ENCODE measurements at places on chromosomes 2 and 18.

- peak; percentile 38 for DNase-seq
Observed at GRCh38 chr18:74828200-74828599, 230.5 kb downstream of the ZNF407 start.

DNA sequence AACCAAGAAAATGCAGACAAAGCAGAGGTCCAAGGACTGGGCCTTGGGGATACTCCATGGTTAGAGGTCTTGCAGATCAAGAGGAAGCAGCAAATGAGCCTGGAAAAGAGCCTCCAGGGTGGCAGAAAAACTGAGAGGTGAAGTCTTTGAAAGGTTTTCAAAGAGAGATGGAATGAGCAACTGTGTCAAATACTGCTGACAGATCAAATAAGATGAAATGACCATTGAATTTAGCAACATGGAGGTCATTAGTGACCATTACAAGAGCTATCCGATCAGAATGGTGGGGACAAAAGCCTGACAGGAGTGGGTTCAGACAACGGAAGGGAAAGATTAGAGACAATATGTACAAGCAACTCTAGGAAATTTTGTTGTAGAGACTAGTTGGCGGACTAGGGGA, 1.5 kb downstream of the CLHC1 start:
- DNase-seq, result no peak

GRCh38 chr2:15832849-15833680, 107.3 kb upstream of the MYCN start:
- DNase-seq, result peak; percentile 100

DNA sequence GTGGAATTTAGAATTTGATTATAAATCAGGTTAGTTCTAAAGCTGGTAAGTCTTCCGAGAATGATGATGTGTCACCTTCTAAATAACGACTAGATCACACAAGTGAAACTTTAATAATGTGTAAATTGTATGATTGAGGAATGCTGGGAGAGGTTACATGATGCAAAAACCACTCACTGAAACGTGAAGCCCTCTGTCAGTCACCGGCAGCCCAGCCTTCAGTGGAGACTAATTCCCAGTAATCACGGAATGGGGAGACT, 45.9 kb upstream of the ROCK2 start:
- no peak for DNase-seq

DNA sequence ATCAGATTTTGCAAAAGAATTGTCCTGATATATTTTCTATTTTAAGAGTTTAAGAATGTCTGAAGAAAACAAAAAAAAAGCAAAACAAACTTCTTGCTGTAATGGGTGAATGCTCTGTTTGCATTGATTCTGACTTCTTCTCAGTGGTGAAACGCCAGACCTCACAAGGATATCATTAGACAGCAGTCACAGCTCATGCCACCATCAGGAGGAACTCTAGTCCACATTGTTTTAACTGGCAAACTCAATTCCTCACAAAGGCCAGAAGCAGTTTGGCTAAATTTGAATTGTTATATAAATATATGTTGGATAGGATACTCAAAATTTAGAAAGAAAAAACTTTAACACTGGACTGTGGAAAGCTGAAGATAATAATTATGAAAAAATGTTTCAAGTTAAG, 89.4 kb downstream of the DOK6 start:
- no peak for DNase-seq

DNA sequence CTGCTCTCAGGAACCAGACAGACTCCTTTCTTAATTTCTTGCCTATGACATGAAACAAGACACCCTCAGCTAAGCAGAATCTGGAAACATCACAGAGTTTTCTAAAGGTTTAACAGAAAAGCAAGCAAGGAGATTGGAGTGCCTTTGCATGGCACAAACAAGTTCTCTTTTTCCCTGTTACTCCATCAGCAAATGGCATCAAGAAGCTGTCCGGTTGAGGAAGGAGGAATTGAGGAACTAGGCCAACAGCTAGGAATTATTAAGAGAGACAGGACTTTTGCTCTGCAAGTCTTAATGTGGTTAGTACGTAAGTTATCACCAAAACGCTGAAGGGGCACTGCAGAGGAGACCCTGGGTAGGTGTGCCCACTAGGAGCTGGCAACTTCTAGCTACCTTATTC, 53.2 kb downstream of the NEB start:
- DNase-seq, result no peak

- no peak for DNase-seq
Observed at GRCh38 chr18:40313030-40313642, 1641.9 kb upstream of the PIK3C3 start.

DNA sequence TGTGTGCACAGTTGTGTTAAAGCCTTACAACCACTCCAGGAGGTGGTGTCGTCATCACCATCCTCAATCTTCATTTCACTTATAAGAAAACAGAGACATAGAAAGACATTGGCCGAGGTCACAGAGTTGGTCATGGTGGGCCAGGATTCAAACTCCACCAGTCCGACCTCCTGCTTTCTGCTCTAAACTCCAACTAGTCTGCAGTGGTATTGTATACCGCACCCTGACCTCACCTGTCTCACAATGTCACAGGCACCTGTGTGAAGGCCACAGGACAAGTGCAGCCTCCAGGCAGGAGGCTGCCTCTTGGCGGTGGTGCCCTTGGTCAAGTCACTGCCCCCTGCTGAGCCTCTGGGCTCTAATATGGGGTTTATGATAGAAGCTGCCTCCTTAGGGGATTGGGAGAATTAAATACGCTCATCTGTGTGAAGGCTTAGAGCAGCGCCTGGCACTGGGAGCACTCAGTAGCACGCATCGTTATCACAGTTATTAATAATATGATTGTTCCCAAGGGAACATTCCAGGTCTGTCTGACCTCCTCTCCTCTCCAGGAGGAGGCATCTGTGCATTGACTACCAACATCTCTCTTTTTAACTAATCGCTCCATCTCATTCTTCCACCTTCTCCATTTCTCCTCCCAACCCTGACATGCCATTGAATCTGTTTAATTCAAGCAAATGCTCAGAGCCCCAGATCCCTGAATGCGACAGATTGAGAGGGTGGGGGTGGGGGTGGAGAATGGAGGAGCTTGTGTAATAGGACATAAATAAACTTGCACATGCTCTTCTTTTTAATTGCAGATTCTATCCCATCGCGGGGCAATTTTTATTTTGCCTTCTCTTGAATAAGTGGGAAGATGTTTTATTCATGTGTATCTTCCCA, 112.7 kb downstream of the MCFD2 start:
- DNase-seq, result no peak

DNA sequence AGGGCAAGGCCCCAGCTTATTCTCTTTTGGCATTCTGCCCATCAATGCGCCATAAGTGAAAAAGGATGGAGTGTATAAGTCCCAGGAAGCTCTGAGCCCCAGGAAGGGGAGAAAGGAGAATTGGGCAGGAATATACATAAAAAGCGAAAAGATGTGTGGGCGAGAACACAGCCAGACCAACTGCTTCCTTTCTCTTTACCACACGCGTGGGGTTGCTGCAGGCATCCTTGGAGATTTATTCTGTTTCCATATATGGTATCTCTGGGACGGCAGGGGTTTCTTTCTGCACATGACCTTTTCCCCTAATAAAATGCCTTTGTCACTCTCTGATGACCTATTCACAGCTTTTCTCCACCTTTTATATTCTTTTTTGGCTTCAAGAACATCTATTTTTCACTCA, 440.5 kb downstream of the NBAS start:
- DNase-seq, result no peak

GRCh38 chr2:125185691-125186270, 1160.7 kb downstream of the CNTNAP5 start:
- no peak for DNase-seq

DNA sequence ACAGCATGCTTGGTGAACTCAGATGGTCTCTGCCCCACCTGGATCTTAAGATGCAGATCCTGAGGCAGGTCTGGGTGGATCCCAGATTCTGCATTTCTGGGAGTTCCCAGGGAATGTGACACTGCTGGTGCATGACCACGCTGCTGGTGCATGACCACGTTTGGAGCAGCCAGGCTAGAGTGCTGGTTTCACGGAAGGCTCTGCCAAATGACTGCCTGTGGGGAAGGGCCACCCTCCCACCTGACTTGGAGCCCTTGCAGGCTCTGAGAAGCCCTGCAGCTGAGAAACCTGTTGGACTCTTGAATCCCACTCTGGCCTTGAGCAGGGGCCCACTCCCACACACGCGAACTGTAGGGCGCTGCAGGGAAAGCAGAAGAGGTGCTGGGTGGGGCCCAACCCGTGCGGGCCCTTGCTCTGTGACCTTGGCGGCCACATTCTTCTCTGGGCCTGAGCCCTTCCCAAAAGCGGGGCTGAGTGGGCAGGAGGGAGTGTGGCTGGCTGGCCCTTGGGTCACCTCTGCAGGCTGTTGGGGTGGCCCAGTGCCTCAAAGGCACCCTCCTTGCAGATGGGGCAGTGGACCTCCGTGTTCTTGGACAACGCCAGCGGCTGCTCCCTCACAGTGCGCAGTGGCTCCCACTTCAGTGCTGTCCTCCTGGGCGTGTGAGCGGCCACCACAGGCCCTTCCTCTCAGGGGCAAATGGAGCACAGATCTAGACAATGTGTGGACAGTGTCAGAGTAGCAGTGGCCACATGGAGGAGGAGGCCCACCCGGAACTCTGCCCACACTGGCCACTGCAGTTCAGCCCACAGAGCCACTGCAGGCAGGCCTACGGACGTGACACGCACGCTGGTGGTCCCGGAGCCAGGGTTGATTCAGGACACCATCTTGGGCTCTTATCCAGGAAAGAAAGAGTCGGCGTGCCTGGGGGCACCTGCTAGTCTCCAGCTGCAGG, 7.9 kb downstream of the ERFE start:
- no peak for DNase-seq

DNA sequence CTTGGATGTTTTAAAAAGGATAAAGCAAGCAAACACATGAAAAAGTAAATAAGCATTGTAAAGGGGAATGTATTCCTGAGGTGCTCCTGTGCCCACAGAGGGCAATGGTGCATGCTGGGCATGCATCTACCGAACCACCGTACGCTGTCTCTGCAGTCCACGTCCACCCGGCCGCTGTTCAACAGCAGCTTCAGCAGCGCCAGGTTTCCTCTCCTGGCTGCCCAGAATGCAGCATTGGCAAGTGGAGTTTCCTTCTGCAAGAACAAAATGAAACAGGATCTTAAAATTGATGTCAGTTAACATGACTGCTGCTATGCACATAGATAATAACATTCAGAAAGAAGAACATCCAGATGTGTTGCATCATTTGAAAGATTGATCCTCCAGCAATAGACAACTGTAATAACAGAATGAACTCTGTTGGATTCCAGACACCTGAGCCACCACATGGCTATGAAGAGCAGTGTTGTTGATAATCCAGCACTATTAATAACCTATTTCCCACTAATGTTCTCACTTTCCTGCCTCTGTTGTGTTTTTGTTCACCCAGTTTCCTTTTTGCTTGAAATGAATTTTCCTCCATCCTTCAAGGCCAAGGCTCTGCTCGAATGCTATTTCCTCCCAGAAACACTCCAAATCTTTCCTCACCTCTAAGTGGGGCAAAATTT, 13.6 kb downstream of the ANKRD29 start:
- DNase-seq, result no peak

GRCh38 chr2:212157012-212157411, 381.6 kb downstream of the ERBB4 start:
- no peak for DNase-seq

DNA sequence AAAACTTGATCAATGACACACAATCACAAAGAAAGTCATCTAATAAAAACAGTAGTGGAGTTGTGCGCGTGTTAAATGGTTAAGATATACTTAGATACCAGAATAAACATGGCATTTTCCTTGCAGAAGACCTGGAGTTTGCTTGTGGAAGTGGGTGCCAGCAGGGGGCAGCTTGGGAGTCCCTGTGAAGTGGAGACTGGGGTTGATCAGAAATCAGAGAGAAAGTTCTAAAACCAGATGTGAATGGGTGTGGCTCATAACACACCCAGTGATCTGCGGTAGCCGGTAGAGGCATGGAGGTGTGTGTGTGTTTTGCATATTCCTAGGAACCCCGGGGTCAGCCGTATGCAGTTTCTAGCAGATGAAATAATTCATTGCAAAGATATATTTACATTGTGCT, 300.1 kb upstream of the TRIB2 start:
- no peak for DNase-seq

DNA sequence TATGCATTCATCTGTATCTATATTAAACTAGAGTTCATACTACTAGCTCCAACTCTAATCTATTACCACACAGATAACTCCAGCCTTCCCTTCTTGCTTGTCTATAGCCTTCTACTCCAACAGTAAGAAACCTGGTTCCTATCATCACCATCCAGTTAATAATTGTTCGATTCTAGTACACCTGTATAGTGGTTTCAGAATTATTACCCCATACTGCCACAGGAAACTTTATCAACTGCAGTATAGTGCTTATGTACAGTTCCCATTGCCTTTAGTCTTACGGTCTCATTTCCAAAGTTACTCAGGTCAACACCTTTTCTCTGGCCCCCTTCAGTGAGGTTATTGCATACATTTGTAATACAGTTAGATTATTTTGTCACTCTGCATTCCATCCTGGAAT, 14.5 kb downstream of the METTL8 start:
- no peak for DNase-seq

- DNase-seq, result no peak
Observed at GRCh38 chr2:26268213-26268612, 23.5 kb downstream of the HADHB start.

- no peak for DNase-seq
Observed at GRCh38 chr18:2480536-2480935, 90.8 kb downstream of the METTL4 start.

DNA sequence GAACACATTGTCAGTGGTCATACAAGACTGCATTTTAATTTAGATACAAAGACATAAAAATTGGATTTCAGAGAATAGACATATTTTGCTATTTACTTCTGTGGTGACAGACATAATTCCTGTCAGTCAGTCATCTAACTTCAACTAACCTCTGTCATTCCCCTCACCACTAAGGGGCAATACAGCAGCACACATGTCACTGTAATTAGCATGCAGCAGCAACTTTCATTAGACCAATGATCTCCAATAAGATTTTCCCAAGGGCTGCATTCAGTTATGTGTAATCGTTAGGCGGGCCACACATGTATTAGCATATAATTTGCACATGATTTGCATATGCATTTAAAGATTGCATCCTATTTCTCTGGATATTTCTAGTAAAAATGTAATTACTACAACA, 624.5 kb downstream of the NR4A2 start:
- peak; percentile 46 for DNase-seq

DNA sequence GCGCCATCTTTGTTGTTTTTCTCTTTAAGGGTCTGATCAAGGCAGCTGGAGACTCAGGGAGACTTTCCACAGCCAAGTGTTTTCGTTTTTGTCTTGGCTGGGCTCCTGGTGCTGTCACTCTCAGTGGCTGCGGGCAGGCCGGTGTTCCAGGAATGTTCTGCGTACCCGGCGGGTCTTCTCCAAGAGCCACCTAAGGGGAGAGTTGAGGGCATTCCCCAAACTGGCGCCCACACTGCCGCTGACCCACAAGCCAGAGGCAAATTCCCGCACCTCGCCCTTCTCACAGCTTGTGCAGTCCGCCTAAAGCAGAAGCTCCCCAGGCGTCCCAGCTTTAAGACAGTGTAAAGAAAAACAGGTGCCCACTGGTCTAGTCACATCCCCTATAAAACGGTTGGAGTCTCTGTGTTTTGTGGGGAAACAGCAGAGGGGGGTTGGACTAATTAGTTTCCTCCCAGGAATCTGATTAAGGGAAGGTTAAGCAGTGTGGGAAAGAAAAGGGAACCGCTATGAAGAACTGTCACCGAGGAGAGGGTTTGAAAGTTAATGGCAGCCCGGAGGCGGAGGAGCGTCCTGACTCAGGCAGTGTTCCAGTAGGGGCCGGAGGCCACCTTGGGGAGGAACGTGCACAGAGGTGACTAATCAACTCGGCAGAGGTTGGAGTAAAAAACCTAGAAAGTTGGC, 224.5 kb downstream of the SLC4A3 start:
- DNase-seq, result no peak

All from NCI-H526 (cell line).